Inflammatory macrophage (primary cell): ENCODE measurements at places on chromosomes 1 and 21.

GRCh38 chr1:17310068-17310640 is 2.2 kb downstream of the PADI4 start:
- no peak for DNase-seq

DNA sequence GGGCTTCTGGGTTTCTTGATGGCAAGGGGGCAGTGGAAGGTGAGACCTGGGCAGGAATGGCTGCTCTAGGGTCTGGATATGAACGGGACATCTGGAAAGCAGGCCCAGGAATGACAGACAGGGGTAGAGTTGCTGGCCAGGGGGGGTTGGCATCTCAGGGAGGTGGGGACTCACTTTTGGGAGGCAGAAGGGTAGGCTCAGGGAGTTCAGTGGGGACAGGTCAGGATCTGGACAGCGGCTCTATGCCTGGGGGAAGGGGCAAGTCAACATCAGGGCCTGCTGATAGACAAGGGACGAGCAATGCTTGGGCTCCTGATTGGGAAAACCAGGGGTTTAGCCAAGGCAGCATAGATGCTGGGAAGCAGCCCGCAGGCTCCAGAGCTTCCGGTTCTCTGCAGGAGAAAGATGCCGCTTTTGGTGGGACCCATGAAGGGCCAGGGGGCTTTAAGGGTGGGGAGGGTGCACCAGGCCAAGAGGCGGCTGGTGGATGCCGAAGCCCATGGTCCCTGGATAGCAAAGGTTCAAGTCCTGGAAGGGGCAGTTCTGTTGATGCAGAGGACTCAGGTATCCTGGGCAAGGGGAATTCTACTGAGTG is 21.9 kb downstream of the IGFN1 start:
- no peak for DNase-seq

DNA sequence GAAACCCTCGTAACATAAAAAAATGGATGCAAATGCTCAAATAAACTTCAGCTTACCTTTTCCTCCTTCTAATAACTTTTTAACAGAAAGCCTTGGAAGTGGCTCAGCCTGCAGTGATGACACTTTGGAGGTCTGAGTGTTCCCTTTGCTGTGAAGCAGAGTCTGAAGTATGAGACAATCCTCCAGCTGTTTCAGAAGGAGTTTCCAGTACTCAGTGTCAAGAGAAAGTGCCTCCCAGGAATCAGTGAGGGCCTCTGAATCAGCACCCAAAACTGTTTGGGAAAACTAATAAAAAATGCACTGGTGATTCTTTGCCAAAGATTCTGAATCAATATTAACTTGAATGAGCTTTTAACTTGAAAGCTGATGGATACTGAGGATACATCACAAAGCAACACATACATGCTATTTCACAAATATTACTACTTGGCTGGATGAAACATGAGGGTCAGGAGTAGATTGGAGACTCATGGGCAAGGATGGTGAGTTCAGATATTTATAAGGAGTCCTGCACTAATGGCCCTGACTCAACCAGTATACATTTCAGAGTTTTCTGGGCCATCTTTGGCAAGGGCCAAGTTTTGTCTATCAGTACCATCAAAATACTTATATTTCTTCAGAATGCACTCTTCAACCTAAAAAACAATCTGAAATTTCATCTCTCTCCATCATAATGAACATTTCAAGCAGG is 77.0 kb downstream of the IARS2 start:
- DNase-seq = no peak

- DNase-seq = no peak
Observed at GRCh38 chr1:41645062-41645461, 160.6 kb upstream of the EDN2 start.

DNA sequence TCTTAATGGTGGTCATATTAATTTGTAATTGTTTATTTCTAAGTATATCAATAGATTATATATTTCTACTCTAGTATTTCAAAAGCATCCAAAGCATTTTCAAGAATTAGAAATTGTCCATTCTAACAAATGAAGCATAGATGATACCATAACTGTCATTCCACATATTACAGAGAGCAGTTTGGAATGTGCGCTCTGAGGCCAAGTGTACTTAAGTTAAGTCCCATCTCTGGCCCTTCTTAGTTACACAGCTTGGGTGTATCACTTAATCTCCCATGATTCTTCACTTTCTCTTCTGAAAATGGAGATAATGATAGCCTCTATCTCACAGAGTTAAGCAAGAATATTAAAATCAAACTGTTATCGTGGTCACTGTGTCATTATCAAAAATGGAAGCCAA is 281.1 kb downstream of the MRPL39 start:
- no peak for DNase-seq

- no peak for DNase-seq
Observed at GRCh38 chr21:33541105-33541711, 709 bp downstream of the GART start.

- no peak for DNase-seq
Observed at GRCh38 chr1:231553320-231553719, 24.9 kb downstream of the TSNAX start.

DNA sequence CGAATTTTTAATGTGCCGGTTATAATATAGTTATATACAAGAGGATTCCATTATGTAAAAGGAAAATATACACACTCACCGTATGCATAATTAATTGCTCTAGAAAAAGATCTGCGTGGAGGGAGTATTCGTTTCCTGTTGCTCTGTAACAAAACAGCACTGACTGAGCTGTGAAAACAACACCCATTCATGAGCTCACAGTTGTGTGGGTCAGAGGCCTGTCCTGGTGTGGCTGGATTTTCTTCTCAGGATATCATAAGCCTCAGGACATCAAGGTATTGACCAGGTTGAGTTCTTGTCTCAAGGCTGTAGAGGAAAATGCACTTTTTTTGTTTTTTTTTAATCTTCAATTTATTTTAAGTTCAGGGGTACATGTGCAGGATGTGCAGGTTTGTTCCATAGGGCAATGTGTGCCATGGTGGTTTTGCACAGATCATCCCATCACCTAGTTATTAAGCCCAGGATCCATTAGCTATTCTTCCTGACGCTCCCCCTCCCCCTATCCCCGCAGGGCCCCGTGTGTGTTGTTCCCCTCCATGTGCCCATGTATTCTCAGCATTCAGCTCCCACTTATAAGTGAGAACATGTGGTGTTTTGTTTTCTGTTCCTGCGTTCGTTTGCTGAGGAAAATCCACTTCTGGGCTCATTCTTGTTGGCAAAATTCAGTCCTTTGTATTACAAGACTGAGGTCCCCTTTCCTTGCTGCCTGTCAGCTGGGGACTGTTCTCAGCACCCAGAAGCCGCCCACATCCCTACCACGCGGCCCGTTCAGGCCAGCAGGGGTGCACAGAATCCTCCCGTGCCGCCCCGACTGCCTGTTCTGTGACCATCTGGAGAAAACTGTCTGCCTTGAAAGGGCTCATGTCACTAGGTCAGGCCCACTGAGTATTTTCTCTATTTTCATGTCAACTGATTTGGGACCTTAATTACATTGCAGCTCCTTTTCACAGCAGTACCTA is 87.4 kb upstream of the ERRFI1 start:
- DNase-seq = no peak

DNA sequence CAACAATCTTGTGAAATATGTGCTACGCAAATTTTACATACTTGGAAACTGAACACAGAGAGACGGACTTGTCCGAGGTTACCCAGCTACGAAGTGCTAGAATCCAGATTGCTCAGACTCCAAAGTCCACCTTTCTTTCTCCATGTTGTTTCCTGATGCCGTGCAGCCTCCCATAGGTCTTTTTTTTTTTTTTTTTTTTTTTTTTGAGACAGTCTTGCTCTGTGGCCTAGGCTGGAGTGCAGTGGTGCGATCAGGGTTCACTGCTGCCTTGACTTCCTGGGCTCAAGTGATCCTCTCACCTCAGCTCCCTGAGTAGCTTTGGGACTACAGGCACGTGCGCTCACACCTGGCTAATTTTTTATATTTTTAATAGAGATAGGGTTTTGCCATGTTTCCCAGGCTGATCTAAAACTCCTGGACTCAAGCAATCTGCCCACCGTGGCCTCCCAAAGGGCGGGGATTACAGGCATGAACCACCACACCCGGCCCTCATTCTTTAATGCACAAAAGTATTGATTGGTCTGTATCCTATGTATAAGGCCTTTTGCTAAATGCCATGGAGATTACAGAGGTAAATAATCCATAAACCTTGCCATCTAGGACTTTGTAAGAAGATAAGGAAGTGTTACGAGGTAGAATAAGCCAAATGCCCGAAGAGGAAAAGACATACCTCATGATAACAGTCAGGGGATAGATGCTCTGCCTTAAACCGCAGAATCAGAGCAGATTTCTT is 92.8 kb downstream of the C1orf21 start:
- DNase-seq = no peak

- DNase-seq = no peak
Observed at GRCh38 chr1:57440096-57440495, 16.2 kb upstream of the DAB1 start.

DNA sequence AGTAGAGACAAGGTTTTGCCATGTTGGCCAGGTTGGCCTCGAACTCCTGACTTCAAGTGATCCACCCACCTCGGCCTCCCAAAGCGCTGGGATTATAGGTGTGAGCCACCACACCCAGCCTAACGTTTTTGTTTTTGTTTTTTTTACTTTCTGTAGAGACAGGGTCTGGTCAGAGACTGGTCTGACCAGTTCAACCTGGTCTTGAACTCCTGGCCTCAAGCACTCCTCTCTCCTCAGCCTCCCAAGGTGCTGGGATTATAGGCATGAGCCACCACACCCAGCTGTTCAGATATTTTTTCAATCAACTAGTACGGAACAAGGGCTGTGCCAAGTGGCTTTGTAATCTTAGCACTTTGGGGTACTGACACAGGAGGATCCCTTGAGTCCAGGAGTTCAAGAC is 209.5 kb downstream of the RERE start:
- DNase-seq = no peak

DNA sequence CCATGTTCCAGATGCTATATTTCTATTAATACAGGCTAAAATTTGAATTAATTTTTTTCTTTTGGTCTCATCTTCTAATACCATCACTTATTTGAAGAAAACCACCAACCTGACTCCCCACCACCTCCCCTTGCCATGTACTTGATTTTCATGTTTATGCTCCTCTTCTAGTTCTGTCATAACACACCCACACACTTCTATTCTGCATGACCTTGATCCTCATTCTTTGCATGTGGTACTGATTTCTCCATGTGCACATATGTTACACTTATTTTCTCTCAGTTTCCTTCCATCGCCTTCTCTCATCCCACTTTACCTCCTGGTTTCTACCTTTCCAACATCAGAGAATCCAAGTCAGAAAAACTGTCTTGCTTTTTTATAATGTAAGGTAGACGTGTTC is 78.9 kb upstream of the ARID1A start:
- peak; percentile 49 for DNase-seq

DNA sequence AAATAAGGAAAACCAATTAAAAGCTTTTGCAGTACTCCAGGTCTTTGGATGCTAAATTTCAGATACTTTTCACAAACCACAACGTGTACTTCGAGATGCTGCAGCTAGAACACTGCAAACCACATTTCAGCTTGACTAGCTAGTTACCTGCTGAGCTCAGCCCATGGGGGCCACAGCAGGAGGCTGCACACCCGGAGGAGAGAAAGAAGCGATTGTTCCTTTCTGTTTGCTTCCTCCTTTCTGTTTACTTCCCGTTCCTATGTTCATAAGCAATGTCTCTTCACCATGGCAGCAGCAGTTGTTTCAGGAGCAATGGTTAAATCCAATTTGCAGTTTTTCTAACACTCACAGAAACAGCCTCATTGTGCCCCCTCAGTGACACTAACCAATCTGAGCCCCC is 225.6 kb upstream of the FGGY start:
- peak; percentile 52 for DNase-seq

- DNase-seq = no peak
Observed at GRCh38 chr1:205451202-205451601, 4.6 kb downstream of the BLACAT1 start.

DNA sequence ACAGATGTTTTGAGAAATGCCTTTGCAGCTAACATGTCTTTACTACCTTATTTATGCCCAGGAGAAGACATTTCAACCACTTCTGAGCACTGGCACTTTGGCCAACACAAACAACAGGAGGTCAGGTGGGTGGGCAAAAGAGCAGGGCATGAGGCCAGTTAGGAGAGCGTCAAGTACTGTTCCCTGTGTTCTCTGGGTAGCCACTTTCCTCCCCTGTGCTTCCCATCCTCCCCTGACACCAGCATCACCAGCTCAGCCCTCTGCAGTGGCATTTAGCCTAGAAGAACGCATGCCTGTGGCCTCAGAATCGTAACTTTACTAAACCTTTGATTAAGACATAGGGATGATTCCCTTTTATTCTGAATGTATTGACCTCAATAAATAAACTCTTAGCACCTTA is 18.3 kb downstream of the BTG2 start:
- no peak for DNase-seq

- DNase-seq = no peak
Observed at GRCh38 chr1:58006421-58007046, 540.0 kb downstream of the OMA1 start.

GRCh38 chr1:248229360-248229908 is 1.8 kb upstream of the OR2M4 start:
- no peak for DNase-seq

DNA sequence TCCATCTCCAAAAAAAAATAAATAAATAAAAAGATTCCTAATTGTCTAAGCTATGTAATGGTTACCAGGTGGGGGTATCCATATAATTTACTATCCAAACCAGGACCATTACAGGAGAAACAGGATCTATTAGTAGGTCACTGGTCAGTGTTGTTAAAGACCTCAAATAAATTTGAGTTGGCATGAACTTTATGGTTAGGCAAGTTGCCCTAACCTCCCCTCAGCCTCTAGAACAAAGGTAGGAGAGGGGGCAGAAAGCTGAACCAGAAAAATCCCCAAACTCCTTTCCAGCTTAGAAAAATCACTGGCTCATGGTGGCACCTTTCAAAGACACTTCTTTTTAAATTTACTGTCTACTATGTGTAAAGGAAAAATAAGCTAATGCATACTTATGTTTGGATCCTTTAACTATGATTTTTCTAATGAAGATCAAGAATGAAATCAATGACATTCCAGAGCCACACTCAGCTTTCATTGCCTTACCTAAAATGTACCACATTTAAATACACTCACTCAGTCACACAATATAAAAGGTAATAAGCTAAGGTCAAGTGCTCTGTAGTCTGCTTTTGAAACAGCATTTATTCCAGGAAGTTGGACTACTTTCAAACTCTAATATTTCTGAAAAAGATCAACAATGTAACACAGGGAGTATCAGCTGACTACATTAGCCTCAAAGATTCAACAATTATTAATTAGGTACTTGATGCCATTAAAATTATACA is 13.8 kb downstream of the EIF4G3 start:
- no peak for DNase-seq

DNA sequence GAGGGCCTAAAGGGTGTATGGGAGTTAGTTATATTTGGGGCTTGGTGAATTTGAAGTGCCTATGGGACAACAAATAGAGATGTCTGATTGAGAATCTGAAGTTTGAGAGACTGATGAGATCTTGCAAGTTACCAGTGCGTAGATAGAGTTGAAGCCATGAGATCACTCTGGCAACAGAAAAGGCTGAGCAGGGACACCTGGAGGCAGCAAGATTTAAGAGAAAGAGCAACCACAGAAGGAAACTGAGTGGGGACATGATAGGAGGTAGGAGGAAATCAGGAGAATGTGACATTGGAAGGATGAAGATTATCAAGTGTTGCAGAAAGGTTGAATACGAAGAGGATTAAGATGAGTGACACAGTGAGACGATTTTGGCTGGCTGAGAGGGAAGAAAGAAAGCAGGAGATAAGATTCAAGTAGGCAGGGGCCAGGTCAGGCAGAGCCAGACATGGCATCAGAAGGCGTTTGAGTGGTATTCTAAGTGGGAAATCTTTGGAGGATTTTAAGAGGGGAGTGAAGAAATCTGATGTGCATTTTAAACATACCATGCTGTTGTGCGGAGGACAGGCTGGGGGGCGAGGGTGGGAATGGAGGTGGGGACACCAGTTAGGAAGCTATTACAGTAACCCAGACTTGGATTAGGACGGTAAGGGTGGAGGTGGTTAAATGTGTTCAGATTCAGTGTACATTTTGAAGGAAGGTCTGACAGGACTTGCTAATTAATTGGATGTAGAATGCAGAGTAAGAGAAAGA is 3.0 kb upstream of the MPL start:
- DNase-seq = no peak
